ENCODE measurements at places on chromosomes 7 and 10.

DNA sequence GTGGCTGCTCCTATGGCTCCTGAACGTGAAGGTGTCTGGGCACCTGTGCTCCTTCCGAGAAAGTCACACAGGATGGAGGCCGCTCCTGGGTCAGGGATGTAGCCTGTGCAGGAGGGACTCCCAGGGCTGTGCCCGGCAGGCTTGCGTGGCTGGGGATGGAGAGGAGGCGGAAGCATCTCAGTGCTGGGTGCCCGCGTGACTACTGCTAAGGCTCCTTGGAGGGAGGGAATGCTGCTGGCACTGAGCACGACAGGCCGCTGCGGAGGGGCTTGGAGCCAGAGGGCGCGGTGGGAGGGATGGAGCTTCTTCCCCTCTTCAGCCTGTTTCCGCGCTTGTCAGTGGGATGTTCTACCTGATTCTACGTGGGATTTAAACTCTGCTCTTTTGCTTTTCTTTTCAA, 35.0 kb downstream of the ADCY1 start:
- no peak for DNase-seq

DNA sequence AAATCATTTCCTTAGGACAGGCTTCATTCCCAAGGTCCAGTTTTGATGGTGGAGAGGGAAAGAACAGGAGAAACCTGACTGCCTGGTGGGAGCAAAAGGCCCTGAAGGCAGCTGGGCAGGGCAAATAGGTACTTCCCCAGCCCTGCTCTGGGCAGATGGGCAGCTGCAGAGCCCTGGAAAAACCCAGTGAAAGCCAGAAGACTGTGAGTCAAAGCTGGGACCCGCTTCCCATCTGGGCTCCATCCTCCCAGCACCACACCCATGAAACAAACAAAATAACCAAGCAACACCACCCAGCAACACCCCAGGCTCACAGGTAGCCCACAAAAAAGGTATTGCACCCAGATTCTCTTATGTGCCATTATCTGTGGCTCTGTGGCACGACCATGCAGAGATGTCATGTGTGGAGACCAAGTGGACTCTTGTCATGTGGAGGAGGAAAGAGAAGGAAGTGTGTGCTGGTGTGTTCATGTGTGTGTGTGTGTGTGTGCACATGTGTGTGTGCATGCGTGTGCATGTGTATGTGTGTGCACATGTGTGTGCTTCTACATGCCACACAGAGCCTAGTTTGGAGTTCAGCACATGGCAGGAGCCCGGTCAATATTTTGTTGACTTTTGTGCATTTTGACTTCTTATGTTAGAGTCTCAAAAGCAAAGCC, 9.8 kb downstream of the CLRN3 start:
- DNase-seq = no peak

DNA sequence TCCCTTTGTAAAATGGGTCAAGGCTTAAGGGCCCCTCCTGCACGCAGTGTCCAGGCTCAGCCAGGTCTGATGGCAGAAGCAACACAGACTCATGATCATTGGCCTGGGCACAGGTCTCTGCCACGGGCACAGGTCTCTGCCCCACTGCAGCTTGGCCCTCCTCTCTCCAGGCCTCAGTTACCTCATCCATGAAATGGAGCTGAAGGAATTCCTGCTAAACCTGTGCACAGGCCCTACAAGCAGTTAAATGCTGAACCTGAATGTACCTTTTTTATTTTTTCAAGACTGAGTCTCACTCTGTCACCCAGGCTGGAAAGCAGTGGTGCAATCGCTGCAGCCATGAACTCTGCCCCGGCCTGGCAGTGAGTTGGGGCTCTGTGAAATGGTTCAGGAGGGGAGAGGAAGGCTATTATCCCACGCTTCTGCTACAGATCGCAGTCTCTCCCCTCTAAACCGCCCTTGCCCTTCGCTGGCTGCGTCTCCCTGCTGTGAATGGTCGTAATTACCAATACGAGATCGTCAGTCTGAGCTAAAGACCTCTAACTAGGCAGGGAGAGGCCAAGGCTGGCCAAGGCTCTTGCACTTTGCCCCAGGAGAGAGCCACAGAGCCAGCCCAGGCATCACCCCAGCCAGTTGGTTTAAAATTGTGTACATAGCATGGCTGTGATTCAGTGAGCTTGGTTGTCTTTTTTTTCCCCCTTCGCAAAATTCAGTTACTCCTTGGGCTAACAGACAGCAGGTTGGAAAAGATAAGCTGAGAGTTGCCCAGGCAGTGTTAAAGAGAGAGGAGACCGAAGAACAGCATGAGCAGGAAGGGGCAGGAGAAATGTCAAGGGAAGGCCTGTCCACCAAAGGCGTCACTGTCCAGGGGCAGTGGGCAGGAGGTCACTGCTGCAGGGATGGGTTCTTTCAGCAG, 93.0 kb upstream of the KCTD7 start:
- DNase-seq = no peak

GRCh38 chr7:2760098-2760889, 72.3 kb downstream of the AMZ1 start:
- no peak for DNase-seq

- DNase-seq = no peak
Measured at GRCh38 chr7:87715545-87715944, 87.3 kb downstream of the RUNDC3B start.

DNA sequence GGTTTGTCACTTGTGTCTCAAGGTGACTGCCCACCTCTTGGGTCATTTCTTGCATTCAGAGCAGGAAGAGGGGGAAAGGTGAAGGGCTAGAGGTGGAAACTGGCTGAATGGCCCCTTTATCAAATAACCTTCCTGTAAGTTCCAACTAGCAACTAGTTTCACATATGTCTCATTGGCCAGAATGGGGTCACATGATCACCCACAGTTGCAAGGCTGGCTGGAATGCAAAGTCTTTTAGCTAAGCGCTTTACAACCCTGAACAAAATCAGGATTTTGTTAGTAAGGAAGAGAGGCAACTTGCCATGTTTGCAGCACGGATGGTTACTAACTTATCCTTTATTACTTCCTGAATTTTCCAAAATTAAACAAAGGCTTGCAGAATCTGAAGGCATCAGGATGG, 156.3 kb downstream of the EMX2 start:
- no peak for DNase-seq

GRCh38 chr10:56943221-56943755, 582.2 kb upstream of the ZWINT start:
- DNase-seq = no peak

DNA sequence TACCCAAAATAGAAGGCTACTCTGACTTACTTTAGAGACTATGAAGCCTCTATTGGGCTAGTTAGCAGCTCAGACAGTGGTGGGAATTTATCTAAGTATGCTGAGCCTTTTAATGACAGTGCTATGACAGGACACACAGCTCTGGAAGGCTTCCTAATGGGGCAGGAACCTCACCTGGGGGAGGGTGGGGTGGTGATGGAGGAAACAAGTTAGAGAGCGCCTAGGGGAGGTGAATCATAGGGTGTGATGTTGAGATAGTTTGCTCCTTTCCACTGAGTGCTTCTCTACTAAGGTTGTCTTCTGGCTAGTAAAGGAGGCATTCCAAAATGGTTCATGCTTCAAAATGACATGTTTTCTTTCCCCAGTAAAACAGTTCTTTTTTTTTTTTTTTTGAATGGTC, 42.1 kb downstream of the PPP1R9A start:
- no peak for DNase-seq

GRCh38 chr7:7521259-7521658, 14.4 kb downstream of the COL28A1 start:
- no peak for DNase-seq

DNA sequence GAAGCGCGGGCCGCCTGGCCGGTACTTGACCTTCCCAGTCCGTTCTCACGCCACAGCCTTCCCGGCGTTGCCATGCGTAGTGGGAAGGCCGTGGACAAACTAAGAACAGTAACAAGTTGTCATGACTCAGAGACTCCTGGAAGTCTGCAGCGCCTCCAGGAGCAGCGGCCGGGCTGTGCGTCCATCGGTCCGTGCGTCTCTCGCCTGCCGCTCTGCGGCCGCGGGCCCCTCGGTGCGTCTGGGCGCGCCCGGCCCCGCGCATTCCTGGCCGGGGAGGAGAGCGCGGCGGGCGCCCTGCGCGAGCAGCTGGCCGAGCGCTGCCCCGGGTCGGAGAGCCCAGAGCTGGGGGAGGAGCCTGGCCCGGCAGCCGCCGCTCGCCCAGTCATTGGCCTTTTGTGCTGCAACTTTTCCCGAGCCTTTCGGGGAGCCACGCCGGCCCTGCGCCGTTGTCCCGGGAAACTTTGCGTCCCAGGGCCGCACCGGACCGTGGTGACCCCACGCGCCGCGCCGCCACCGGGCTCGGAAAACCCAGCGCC, 123.7 kb downstream of the TACC2 start:
- no peak for DNase-seq

DNA sequence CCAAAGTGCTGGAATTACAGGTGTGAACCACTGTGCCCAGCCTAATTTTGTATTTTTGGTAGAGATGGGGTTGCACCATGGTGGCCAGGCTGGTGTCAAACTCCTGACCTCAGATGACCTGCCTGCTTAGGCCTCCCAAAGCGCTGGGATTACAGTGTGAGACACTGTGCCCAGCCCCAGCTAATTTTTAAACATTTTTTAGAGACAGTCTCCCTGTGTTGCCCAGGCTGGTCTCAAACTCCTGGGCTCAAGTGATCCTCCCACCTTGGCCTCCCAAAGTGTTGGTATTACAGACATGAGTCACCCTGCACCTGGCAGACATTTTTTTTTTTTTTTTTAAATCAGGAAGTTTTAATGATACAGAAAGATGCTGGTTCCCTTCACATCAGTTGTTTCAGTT, 15.5 kb downstream of the DENND10 start:
- no peak for DNase-seq

DNA sequence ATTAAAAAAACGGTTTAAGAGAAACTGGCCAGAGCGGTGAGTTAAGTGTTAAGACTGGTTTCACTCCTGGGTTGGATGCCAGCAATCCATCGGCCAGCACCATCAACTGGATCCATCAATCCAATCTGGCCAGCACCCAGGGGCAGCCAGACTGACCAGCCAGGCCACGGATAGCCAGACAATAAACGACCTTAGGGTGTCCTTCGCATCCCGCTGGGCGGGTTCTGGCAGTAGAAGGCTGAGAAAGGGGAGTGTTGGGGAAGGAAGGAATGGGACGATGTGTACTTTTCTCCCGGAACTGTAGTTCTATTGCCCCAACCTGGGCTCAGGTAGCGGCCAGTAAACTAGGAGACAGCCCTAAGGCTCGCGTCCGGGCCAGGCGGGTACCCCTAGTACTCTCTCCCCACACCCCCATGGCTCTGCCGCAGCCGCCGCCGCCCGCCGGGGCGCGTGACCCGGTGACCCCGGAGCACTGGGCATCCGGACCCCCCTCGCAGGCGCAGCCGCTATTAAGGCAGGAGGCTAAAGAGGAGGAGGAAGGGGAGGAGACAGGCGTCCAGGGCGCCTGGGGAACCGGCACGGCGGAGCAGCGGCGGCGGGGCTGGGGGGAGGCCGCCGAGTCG, at the start of gene CASD1:
TSS of gene CASD1 (plus strand) at position 546 of the 623 bp plus-strand sequence. CDS start 276 bp downstream, outside the sequence.
- DNase-seq = peak; percentile 65

GRCh38 chr10:115895166-115895565, 377.8 kb downstream of the GFRA1 start:
- no peak for DNase-seq

DNA sequence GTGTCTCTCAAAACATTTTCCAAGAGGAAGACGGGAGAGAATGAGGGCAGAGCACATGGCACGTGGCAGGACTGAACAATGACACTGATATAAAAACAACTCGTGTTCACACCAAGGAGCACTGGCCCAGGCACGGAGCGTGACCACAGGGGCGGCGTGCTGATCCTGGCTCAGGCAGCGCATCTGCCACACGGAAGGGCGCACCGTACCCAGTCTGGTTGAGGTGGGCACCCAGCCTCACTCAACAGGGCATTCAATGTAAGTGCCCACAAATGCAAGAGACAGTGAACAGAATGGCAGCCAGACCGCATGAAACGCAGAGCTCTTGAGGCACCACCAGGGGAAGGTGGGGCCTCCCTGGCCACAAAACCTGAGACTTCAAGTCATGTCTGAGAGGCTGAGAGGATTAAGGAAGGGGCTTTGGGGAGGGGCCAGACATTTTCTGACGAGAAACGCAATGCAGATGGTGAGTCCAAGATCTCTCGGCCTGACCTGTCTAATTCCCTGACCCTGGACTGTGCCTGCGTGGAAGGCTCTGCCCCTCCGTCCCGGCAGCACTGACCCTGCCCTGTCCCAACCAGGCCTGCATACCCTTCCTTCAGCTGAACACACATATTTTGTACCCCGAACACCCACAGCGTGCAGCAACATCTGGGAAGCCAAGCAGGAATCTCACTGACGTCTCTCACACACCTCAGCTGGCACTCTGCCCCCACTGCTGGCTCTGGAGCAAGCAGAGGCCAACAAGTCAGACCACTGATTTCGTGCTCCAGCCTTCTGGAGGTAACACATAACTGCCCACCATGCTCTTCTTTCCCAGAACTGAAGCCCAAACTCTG, 35.5 kb downstream of the VOPP1 start:
- DNase-seq = no peak

DNA sequence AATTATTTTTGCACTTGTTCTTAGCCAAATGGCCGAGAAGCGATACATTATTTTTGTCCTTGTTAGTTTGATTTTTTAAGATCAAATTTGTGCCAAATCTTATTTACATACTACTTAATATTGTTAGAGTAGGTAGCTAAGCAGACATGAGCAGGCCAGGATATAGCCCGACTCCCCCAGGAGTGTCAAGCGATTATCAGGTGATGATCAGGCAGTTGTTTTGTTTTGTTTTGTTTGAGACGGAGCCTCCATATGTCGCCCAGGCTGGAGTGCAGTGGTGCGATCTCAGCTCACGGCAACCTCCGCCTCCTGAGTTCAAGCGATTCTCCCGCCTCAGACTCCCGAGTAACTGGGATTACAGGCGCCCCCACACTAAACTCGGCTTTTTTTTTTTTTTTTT, 71.1 kb downstream of the LYZL2 start:
- no peak for DNase-seq

DNA sequence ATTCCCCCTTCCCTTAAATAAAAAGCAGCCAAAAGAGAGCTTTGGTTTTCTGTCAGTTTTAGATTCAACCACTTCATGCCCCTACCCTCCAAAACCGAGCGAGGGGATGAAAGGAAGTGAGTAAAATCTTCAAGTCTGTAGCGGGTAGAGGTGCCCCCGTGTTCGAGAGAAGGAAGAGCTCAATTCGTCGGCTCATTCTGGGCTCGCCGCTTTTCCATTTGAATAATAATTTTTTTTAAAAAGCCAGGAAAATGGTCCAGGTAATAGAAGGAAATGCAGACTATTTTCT, 436.2 kb upstream of the GALNT17 start:
- no peak for DNase-seq

DNA sequence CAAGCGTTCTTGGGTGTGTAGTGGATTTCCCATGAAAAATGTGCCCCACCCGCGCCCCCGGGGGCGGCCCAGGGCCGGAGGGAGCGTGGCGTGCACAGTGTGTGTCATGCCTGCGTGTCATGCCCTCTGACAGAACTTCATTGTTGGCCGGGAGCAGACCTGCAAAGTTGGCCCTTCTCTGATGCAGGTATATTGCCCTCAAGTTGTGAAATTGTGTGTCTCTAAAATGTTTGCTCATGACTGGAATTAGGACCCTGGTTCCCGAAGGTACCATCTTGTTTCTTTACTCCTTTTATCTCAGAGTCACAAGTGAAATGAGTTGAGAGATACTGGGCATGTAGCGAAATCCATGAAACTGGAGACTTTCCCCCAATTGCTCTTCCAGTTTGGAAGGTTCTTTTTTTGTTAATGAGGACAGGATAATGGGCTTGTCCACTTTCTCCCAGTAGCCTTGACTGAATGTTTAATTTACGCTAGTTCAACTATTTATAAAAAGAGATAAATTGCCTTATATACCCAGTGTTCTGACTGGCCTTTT, 26.2 kb downstream of the ADK start:
- DNase-seq = peak; percentile 58

GRCh38 chr10:63421591-63421990, 44.2 kb downstream of the JMJD1C start:
- no peak for DNase-seq
